ENCODE measurements at places on chromosomes 3 and 15.

GRCh38 chr3:98555025-98555379 lies 23.2 kb downstream of the GPR15 start:
- DNase-seq = no peak

GRCh38 chr15:90358124-90359033 lies 6.3 kb downstream of the ZNF774 start:
- no peak for DNase-seq

DNA sequence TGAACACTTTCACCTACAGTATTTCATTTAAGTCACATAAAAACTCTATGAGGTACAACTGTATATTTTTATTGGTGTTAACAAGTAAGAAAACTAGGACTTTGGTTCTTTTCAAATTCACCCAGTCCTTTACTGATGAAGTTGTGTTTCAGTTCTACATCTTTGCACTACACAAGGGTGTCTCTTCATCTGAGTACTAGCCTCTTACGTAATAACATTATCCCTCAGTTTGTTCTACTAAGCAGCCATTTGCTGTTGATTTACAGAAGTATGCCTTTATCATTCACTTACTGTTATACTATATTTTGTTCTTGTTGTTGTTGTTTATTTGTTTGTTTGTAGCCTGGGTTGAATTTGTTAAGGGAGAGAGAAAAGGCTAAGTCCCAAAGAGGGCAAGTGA lies 311.9 kb downstream of the PLOD2 start:
- DNase-seq = no peak

DNA sequence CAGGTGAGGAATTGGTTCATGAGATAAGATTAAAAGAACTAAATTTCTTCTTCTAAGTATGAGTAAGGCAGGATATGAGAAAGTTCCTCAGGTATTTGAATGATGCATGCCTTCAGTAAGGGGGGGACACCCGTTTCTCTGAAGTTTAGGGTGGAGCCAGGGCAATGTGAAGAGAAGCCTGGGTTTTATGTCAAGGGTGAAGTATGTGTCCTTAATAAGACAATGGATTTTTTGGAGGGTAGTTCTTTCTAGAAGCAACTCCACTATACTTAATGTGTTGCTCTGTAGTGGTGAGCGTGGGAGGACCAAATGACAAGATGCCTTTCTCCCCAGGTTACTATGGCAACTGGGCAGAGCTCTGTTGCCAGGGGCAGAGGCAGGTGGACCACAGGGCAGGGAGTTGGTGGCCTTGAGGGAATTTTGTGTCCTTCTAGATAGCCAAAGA lies 44.0 kb downstream of the PHLDB2 start:
- DNase-seq = no peak

GRCh38 chr3:123068601-123069381 lies 2.0 kb downstream of the PDIA5 start:
- DNase-seq = no peak

DNA sequence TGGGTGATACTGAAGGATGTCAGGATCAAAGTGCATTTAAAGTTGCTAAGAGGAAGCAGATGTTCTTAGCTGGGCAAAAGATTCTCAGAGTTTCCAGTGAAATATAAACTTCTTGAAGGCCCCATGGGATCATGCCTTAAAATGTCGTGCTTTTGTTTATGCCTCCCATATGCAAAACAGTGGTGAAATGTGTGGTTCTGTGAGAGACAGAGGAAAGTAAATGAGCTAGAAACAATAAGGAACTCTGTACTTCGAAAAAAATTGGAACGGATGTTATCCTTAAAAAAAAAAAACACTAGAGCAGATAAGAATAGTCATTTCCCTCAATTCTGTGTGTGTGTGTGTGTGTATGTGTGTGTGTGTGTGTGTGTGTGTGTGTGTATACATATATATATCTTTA lies 497.0 kb upstream of the TBL1XR1 start:
- no peak for DNase-seq

DNA sequence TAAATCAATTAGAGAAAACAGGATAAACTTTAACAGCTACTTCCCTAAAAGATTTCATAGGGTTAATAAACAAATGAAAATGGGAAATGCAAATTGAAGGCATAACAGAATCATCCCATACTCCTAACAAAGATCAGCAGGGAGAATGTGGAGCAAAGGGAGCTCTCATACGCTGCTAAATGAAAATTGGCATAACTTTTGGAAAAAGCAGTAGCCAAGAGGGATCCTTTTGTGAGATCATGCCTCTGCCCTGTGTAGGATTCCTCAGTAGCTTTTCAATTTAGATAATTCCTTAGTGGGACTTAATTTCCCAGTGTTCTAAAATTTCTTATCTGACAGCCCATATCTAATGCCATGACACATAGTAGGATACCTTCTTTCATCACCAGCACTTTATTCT lies 18.2 kb downstream of the NIPA2 start:
- no peak for DNase-seq

DNA sequence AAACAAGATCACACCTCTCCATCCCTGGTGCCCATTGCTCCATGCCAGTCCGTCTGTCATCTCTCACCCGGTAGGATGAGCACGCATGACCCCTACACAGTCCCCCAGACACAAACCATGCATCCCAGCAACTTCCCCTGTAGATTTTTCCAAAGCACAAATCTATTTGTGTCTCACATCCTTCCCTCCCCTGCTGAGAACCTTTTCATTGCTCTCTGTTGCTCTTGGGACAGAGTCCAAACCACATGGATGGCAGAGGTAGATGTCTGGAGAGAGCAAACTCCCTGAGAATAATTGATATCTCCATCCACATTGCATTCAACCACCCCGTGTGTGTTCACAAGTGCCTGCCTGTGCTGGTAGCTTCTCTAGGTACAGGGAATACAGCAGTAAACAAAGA lies 29.9 kb upstream of the LRTM1 start:
- no peak for DNase-seq

GRCh38 chr3:62587169-62587568 lies 213.8 kb upstream of the FEZF2 start:
- no peak for DNase-seq

GRCh38 chr15:98718426-98719136 lies 70.2 kb downstream of the IGF1R start:
- DNase-seq = no peak

GRCh38 chr3:13393427-13394360 lies 26.4 kb downstream of the NUP210 start:
- no peak for DNase-seq

DNA sequence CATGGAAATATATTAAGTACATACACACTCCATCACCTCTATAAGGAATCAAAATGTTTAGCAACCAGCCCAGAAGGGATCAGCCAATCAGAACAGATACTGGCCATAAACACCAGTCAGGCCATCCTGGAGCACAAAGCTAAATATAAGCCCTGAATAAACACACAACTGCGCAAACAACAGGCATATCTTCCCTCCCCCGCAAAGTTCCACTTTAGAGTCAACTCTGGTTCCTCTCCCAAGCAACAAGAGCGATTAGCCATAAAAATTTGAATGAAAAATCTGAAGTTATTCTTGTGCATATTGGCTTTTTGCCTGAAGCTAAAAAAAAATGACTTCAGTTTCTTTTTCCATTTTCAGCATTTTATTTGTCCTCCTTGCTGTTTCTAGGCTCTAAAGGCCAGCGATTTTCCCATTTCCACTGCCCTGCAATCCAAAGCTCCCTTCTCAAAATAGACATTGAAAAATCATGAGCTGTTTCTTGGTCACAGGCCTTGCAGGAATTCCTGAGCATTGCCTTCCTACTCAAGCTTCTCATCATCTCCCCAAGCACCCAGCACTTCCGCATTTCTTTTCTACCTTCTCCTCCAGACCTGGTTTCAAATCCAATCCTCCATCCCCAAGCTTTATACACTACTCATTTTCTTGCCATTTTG lies 247.9 kb downstream of the ZMAT3 start:
- DNase-seq = no peak

DNA sequence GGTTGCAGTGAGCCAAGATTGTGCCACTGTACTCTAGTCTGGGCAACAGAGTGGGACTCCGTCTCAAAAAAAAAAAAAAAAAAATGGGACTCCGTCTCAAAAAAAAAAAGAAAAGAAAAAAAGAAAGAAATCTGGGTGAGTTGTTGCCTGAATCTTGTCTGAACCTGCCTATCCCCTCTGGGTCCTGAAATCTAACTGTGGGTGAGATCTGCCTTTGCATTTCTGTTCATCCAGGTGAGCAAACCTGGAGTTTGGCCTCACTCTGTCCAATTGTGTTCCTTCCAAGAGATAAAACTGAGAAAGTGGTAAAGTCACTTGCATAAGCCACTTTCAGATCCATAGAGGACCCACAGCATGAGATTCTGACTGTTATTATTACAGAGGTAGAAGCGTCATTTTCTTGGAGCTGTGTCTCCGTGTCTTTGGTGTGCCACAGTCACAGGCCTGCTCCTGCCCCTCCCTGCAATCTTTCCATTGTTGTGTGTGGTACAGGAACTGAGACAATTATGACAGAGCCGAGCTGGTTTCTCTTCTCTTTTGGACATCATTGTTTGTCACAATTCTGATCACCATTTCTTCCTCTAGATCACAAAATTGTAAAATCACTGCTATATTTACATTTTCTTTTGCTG lies 235.9 kb downstream of the LPP start:
- DNase-seq = no peak

DNA sequence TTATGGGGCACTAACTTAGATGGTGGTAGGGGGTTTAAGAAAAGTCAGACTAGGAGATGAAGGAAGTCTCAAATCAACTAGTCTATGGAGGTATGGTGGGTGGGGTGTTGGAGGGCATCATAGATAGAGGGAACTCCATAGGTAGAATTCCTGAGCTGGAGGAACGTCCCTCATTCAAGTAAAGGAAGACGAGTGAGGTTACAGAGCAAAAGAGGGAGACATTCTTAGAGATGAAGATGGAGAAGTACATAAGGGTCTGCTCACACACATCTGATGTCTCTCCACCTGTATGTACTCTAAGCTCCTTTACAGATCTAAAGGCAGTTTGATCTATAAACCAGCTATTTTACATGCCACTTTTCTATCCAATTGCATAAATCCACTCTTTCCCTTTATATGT lies 1.4 kb downstream of the PLSCR1 start:
- DNase-seq = no peak

DNA sequence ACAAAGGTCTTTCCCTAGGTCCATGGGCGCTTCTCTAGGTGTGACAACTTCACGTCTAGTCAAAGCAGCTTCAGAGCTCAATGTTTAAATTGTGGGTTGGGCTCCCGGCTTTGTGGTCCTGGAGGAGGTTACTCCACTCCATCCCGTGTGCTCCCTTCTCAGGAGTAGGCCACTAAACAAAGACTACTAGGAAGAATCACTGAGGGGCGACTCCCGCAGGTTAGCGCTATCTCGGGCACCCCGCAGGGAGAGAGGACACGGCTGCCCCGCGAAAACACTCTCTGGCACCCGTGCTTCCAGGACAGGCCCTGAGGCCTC lies 500 bp downstream of the PARP6 start:
- no peak for DNase-seq

DNA sequence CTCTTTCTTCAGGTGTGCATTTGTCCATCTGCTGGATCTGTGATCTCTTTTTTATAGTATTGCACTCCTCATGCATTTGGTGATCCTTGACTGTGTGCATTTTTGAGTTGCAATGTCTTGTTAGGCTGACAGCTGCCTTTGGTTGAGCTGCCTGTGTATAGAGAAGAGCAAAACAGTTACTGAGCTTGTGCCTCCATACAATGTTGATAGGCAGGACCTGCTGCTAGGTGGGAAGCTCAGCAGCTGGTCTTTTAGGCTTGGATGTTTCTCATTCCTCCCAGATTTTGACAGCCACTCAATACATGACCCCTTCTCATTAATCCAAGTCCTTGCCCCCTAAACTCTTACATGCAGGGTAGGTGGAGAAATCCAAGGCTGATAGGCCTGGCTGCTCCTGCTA lies 74.8 kb upstream of the PIAS1 start:
- no peak for DNase-seq

- no peak for DNase-seq
Observed at GRCh38 chr3:38150780-38151528, 12.5 kb downstream of the MYD88 start.

- DNase-seq = no peak
Observed at GRCh38 chr15:72130272-72130671, 12.1 kb downstream of the SENP8 start.

DNA sequence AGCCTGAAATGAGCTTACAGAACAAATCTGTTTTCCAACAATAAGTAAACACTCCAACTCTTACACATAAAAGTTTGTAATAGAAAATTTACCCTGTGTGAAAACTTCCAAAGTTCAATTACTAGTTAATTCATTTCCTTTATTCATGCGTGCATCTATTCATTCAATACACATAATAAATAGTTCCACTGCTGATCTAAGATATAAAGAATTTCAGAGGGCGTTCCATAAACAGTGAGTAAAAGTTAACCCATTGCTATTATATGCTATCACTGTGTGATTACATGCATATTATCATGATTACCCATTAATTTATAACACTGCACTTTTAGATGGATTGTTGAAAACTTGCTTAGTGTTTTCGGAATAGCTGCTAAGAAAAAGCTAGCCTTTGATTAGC lies 36.2 kb upstream of the CFAP20DC start:
- no peak for DNase-seq

DNA sequence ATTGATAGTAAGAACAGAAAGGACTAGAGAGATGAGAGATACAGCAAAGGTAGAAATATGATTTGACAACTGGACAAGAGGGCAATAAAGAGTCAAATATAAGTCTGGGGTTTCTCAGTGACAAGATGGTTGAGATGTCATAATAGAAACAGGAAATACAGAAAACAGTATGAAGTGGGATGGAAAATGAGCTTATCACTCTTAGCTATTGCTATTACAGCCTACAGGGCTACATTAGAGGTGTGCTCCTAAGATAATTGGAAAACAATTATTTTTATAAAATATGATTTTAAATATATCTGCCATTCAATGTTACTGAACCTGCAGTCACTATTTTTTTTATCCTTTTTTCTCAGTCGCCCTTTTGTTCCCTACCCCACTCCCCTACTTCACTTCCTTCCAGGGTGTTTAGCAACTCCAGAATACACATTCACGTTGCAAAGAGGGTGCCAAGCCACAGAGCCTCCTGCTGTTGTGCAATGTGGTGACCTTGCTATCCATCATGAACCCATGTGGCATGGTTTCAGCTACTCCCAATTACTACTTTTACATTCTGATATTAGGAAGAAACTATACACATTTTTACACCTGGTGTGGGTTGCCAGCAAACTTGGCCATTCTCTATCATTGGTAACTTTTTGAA lies 6.0 kb downstream of the NRG4 start:
- no peak for DNase-seq

DNA sequence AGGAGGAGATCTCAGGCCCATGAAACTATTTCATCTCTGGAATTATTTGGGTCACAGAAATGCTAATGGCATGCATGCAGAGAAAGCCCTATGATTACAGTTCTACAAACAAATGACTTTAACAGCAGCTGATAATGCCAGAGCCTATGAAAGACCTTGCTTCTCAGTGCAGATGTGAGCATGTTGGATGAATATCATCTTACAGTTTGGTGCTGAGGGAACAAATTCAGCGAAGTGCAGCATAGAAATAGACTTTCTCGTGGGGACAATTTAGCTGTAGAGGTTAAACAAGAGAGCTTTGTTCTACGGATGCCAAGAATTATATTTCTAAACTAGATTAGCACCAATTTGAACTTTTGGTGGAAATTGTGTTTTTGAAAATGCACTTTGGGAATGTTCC lies 27.7 kb downstream of the PTX3 start:
- no peak for DNase-seq

- DNase-seq = no peak
Observed at GRCh38 chr15:58505581-58505980, 73.8 kb downstream of the LIPC start.

GRCh38 chr3:128254967-128255366 lies 101.7 kb downstream of the EEFSEC start:
- DNase-seq = no peak
